Esophagus muscularis mucosa (tissue), 4 donors: ENCODE measurements at places on chromosomes 2 and 18. TPM values are rescaled to one million over a fixed set of nuclear protein-coding genes. Genes with fewer than 3 reads are reported as not detected.

Gene FHOD3
- 37.7 TPM for total RNA-seq

Gene MPPE1
- total RNA-seq: 30.2 TPM

DNA sequence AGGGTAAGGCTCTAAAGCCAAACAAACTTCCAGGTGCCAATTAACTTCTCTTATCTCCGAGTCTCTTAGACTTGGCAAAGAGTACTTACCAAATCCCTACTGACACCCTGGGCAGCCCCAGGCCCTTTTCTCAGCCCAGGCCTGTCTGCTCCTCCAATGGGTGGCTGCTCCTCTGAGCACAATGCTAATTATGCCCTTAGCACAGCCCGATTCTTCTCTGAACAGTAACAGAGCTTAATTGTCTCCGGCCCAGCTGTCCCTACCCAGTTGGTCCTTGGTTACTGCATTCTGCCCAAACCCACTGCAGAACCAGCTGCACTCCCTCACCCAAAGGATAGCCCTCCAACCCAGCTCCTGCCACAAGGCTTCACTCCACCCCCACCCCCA is 110.3 kb downstream of the SMAD7 start:
- peaks cover 32% of the 10 kb centered on the region for H3K4me1 ChIP-seq
- no peak overlapping the region for H3K4me3 ChIP-seq
- no peaks in the 10 kb centered on the region for H3K27me3 ChIP-seq
- H3K36me3 ChIP-seq: no peaks in the 10 kb centered on the region
- no peak for DNase-seq
- H3K27ac ChIP-seq: no peak overlapping the region

DNA sequence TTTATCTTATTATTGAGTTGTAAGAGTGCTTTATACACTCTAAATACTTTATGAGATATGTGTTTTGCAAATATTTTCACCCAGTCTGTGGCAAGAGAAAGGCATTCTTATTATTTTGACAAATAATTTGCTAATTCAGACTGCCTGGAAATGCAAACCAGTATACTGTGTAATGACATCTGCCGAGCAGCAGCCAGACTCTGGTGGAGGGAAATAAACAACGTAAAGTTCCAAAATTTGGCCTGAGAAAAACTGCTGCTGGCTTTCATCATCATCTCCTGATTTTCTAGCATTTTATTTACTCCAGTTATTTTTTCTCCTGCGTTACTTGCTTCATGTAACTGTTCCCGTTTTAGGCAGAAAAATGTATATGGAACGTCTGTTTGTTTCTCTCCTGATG is 161.6 kb downstream of the RNF152 start:
- no peaks in the 10 kb centered on the region for H3K4me1 ChIP-seq
- no peaks in the 10 kb centered on the region for H3K36me3 ChIP-seq
- H3K27me3 ChIP-seq: no peaks in the 10 kb centered on the region
- H3K4me3 ChIP-seq: no peak overlapping the region

GRCh38 chr2:170501421-170502043 is 213.6 kb upstream of the SP5 start:
- no peaks in the 10 kb centered on the region for H3K36me3 ChIP-seq
- no peak overlapping the region for H3K4me3 ChIP-seq

GRCh38 chr2:71530641-71531332 is 77.4 kb downstream of the DYSF start:
- no peaks in the 10 kb centered on the region for H3K4me1 ChIP-seq
- no peak for DNase-seq
- H3K4me3 ChIP-seq: no peak overlapping the region
- no peak overlapping the region for H3K27ac ChIP-seq
- H3K27me3 ChIP-seq: no peaks in the 10 kb centered on the region
- H3K36me3 ChIP-seq: peaks cover 41% of the 10 kb centered on the region

DNA sequence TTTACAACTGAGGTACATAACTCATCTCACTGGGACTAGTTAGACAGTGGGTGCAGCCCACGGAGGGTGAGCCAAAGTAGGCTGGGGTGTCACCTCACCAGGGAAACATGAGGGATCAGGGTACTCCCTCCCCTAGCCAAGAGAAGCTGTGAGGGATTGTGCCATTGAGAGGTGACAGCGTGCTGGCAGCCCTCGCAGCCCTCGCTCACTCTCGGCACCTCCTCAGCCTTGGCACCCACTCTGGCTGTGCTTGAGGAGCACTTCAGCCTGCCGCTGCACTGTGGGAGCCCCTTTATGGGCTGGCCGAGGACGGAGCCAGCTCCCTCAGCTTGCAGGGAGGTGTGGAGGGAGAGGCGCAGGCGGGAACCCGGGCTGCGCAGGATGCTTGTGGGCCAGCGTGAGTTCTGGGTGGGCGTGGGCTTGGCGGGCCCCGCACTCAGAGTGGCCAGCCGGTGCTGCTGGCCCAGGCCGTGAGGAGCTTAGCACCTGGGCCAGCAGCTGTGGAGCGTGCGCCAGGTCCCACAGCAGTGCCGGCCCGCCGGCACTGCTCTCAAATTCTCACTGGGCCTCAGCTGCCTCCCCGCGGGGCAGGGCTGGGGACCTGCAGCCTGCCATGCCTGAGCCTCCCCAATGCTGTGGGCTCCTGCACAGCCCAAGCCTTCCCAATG is 44.5 kb upstream of the FAM110C start:
- no peaks in the 10 kb centered on the region for H3K4me1 ChIP-seq
- no peak overlapping the region for H3K4me3 ChIP-seq
- no peak overlapping the region for H3K27ac ChIP-seq
- no peaks in the 10 kb centered on the region for H3K36me3 ChIP-seq
